Lung microvascular endothelial cell (primary cell): ENCODE measurements at places on chromosomes 11 and 22.

- DNase-seq = peak; percentile 57
These were observed at the start of gene TIMP3 for GRCh38 chr22:32801537-32802236. TSS of gene TIMP3 (plus strand) at chr22:32801705. CDS start at chr22:32802002, 297 bp downstream.

GRCh38 chr22:16960220-16960883 is 47.7 kb downstream of the GAB4 start:
- DNase-seq = no peak

DNA sequence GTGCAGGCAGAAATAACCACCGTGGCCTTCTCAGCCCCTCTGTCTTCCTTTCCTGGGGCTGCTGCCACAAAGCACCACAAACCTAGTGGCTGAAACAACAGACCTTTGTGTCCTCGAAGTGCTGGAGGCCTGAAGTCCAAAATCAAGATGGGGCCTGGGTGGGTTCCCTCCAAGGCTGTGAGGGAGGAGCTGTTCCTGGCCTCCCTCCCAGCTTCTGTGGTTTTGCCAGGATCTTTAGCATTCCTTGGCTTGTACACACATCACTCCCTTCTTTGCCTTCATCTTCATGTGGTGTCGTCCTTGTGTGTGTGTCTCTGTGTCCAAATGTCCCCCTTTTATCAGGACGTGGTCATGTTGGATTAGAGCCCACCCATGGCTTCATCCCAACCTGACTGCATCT is 29.0 kb upstream of the PARVG start:
- DNase-seq = no peak

DNA sequence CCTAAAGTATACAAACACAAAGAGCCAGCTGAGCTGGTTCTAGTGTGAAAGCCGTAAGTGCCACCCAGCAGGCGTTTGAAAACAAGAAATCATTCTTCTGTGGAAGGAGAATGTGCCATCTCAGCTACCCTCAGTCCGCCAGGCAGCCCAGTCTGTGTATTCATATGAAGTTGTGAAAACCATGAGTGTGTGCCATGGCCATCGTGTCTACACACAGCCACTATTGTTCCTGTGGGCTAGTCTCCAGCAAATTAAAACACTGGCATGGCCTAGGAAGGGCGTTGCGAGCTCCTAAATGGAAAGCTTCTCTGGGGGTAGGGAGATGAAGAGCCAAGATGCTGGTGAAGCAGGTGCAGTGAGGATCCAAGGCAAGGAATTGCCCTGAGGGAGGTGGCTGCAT is 51.5 kb upstream of the HORMAD2 start:
- no peak for DNase-seq

DNA sequence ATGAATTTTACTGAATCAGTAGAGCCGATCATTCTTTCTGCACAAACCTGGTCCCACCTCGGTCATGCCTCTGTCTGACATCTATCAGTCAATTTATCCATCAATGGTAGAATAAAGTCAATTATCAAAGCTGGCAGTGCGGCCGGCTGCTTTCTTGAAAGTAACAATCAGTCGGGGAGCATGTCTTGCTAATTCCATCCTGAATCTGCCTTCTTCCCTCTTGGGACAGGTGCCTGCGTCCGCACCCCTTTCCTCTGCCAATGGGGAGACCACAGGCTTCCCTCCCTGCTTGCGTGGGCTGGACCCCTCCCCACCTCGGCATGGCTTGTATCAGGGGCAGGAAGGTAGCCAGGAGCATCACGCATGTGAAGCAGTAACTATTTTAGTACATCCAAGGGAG is 962.9 kb downstream of the BRD1 start:
- no peak for DNase-seq

DNA sequence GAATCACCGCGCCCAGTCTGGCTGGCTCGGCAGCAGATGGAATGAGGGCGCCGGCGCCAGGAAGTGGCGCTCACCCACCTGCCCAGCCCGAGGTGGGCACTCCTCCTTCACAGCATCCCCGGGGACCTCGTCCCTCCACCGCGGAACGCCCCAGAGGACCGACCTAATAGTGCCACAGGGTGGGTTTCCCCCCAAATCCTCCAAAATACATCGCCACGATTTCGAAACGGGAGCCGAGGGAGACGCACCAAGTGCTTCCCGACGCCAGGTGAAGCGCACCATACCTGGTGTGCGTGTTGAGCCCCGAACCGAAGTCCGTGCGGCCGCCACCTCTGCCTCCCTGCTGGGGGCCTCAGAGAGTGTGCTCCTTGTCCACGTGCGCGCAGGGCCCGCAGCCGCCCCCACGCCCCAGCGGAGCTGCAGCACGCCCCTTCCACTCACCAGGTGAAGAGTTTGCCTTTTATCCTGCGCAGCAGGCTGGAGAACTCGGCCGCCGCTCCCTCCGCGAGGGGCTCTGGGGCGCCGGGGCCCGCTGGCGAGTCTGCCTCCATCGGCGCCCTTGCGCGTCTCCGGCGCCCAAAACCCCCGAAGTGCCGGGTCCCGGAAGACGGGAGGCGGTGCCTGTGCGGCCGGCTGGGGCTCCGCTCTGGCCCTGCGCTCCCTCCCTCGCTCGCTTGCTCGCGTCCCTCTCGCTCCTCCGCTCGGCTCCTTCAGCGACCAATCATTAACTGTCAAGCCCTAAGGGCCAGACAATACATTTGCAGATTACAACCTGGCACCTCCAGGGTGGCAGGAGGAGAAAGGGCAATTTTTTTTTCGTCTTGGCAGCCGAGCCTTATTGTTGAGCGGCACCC is at the start of gene SLC35F2:
Gene SLC35F2 (minus strand): TSS at position 571 of the 854 bp plus-strand sequence. CDS start 20 bp downstream, at position 551.
- DNase-seq = peak; percentile 76

GRCh38 chr22:20024225-20024624 is 3.3 kb downstream of the TANGO2 start:
- no peak for DNase-seq

DNA sequence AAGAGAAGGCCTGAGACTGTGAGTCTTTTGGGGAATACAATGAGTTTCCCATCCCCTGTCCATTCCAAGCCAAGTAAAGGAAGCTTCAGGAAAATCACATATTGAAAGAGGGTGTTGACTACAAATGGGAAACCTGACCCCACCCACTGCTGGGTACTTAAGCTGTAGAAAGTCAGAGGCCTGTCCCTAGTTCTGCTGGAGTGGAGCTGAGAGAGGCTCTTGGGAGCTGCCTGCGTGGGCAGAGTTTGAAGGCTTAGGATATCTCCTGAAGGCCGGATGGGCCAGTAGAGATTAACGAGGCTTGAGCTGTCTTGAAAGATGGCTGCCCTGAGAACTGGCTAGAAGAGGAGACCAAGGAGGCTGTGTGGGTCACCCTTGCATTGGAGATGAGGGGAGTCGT is 176.2 kb upstream of the NECTIN1 start:
- no peak for DNase-seq

- no peak for DNase-seq
These were observed 42.8 kb downstream of the NTM start for GRCh38 chr11:131413217-131413616.

DNA sequence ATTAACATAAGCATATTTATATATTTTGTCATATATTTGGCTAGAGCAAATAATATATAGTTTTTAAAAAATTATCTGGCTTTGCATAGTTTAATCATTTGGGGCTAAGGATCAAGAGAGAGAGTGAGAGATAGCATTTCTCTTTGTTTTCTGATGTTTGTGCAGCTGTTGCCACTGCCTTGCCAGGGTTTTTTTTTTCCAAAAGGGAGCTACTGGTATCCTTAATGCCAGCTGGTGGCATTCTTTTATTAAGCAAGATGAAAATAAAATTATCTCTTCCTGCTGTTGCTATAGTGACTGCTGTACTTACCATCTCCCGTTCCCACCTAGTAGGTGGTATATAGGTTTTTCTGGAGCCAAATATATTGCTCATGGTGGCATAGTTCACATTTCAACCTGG is 793.3 kb upstream of the ARHGAP42 start:
- no peak for DNase-seq

GRCh38 chr11:130847517-130847916 is 68.8 kb downstream of the SNX19 start:
- no peak for DNase-seq

GRCh38 chr11:94002226-94002625 is 18.9 kb upstream of the HEPHL1 start:
- DNase-seq = no peak

DNA sequence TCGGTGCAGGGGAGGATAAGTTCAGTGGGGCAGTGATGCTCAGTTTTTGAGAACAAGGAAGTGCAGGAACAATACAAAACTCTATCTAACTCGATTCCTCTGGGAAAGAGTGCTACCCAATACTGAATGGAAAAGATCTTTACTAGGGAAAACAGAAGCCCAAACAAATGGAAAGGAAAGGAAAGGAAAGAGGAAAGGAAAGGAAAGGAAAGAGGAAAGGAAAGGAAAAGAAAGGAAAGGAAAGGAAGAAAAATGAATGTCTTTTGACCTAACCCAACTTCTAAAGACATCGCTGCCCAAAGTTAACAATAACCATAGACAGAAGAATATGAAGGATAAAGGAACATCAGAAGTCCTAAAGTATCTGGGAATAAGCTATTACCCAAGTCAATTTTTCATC is 41.6 kb downstream of the PHF21A start:
- no peak for DNase-seq

GRCh38 chr11:96322775-96323641 is 20.0 kb downstream of the MAML2 start:
- DNase-seq = no peak

DNA sequence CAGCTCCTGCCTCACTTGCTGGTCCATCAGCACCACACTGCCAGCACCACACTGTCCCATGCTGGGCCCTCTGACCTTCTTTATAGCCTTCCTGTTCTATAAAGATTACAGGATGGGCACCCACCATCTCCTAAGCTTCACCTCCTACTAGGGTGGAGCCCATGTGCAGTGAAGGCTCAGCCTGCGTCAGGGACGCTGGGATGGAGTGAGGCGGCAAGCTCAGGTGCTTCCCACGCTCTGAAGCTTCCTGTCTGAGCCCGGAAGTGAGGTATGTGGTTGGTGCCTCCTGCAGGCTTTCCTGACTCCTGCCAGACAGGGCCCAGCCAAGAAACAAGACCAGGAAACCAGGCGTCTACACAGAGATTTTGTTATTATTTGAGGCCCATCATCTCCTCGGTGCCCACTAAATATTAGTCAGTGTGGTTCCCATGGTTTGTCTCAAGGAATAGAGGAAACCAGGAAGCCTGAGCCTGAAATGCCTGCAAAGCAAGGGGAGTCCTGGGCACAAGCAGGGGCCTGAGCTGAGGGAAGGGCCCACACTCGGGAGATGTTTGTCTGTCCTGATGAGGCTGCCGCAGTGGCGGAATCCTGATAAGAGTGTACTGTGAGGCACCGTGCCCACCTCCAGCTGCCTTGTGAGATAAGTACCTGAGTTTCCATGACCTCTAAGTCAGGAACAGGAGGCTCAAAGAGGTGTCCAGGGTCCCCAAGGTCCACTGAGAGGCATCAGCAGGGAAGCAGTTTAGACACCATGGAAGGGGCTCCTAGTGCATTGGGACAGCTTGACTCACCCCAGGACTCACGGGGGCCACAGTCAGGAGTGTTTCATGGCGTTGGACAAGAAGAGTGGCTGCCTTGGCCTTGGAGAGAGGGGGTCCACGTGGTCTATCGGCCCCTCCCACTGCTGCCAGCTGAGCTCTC is 22.0 kb downstream of the RSPH14 start:
- DNase-seq = peak; percentile 42

GRCh38 chr11:47351156-47352126 is 1.1 kb downstream of the MYBPC3 start:
- DNase-seq = no peak

DNA sequence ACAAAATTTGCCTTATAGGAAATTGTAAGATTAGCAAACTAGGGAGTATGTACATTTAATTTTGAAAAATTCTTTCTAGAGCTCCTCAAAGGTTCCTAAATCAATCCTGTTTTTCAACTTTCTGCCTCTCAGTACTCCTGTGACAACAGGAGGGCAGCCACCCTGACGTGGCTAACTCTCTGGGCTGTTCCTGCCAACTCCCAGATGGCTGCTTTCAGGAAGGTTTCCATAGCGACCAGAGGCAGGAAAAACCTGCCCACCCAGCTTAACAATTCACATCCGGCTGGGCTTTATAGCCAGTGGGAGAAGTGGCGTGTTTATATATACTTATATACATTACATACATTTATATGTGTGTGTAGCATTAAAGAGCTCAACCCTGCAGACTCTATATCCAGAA is 26.5 kb downstream of the SGSM3 start:
- peak; percentile 97 for DNase-seq

DNA sequence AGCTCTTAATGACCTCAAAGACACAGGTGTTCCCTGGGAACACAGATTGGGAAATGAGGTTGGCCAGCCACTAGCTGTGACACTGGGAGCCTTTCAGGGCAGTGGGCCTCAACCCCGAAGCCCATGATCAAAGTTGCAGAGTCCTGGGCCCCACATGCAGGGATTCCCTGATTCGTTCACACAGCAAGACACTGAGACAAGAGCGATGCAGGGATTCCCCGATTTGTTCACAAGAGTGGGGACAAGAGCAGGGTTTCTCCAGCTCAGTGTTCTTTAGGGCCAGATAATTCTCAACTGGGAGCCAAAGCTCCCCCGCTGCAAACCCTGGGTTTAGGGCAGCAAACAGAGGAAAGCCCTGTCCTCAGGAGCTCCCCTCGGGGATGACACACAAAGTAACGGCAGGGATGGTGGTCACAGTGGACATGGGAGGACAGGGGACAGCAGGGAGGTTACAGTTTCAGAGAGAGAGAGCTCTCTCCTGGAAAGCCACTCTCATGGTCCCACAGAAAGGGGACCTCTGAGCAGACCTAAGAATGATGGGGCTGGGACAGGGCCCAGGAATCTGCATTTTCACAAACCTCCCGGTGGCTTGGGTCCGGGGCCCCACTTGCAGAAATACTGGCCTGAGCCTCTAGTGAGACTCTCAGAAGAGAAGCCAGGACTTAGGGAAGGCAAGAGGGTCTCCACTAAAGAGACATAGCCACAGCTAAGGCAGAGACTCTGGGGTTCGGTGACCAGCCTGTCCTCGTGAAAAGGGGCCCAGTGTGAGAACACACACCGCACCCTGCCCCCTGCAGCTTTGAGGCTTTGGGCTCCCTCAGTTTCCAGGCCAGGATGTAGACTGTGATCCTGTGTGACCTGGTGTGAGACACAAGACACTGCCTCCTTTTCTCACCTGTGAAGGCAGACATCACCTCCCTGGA is 7.4 kb upstream of the GNAZ start:
- no peak for DNase-seq

GRCh38 chr11:101612481-101612880 is 28.7 kb upstream of the TRPC6 start:
- DNase-seq = no peak

DNA sequence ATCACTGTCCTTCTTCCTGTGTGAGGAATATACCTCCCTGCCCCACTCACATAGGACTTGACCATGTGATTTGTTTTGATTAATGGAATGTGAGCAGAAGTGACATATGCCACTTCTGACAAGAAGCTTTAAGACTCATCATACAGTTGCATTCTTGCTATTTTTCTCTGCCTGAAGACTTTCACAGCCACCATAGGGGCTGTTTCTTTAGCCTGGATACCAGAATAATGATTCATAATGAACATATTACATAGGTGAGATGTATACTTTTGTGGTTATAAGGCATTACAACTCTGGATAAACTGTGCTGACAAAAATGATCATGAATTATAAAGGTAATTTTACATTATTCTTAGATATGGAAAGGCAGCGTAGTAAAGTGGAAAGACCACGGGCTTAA is 798.0 kb downstream of the DLG2 start:
- DNase-seq = no peak

GRCh38 chr22:39292561-39293074 is 26.8 kb downstream of the RPL3 start:
- DNase-seq = peak; percentile 94
